ENCODE measurements at places on chromosomes 1 and 21.

- no peak for DNase-seq
Measured at GRCh38 chr1:41401899-41402298, 40.7 kb downstream of the FOXO6 start.

GRCh38 chr1:175881246-175881976 lies 138.0 kb upstream of the TNR start:
- no peak for DNase-seq

- no peak for DNase-seq
Measured at GRCh38 chr1:19397217-19397945, 85.3 kb downstream of the SLC66A1 start.

GRCh38 chr21:43882952-43883545 lies 18.0 kb downstream of the AGPAT3 start:
- no peak for DNase-seq

GRCh38 chr1:186059752-186060151 lies 315.3 kb downstream of the TPR start:
- DNase-seq = no peak

DNA sequence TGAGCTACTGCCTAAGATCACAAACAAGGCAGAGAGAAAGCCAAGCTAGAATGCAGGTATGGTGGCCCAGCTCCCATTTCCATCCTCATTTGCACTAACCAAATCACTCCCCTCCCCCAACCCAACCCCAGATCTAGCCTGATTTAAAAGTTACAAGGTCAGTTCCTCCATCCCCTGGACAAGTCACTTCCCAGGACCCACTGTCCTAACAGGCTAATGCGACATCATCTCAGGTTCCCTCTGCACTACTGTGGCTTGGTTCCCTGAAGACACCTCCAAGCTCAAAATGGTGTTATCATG lies 2.4 kb downstream of the F11R start:
- no peak for DNase-seq

- no peak for DNase-seq
Measured at GRCh38 chr1:202628646-202629215, 81.5 kb downstream of the SYT2 start.

- no peak for DNase-seq
Measured at GRCh38 chr1:27011058-27011764, 1.4 kb downstream of the TENT5B start.

GRCh38 chr1:197096137-197096536 lies 29.1 kb upstream of the F13B start:
- no peak for DNase-seq

DNA sequence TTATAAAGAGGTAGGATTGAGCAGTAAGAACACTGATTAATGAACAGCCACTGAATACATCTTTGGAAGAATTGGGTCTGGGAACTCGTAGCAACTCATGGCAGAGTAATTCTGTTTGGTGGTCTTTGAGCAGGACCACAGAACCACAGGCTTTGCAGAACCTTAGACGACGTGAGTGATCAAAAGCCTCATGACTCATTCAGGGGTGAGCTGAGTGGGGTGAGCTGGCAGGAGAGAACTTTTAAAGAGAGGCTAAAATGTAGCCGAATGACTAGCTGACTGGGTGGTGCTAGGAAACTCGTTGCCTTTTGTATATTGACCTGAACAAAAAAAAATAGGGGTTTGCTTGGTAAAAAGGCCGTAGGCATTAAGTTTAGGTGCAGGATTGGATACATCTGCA lies 313.8 kb downstream of the TGFB2 start:
- DNase-seq = no peak

DNA sequence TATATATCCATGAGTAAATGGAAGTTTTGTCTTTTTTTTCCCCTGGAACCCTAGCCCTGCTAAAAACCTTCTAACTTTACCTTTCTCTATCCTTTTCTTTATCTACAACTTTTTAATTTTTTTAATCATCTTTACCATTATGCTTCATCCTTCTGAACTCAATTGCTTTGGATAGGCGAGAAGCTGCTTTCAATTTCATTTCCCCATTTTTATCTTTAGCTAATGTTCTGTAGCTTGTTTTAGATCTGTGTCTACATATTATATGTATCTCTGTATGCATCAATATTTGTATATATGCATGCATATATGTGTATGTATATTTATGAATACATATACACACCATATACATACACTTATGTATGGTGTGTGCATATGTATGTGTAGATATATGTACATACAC lies 57.4 kb downstream of the PTPRC start:
- no peak for DNase-seq

- no peak for DNase-seq
Measured at GRCh38 chr1:218755128-218755527, 410.0 kb downstream of the TGFB2 start.

DNA sequence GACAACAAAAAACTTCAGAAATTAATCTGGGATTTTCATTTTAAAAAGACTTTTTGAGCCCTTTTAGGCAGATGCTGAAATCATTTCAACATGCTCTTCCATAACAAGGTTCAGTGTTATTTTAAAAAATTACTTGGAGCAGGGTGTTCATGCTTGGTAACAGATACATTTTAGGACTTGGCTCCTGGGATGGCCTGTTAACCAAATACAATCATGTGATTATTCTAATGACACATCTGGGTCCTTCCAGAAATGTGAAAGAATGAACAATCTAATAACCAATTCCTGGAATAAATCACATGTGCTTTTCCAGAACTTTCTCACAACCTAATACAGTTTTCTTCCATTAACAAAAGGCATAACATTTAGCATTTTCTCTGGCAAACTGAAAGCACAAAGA lies 379.8 kb upstream of the RUNX1 start:
- no peak for DNase-seq

DNA sequence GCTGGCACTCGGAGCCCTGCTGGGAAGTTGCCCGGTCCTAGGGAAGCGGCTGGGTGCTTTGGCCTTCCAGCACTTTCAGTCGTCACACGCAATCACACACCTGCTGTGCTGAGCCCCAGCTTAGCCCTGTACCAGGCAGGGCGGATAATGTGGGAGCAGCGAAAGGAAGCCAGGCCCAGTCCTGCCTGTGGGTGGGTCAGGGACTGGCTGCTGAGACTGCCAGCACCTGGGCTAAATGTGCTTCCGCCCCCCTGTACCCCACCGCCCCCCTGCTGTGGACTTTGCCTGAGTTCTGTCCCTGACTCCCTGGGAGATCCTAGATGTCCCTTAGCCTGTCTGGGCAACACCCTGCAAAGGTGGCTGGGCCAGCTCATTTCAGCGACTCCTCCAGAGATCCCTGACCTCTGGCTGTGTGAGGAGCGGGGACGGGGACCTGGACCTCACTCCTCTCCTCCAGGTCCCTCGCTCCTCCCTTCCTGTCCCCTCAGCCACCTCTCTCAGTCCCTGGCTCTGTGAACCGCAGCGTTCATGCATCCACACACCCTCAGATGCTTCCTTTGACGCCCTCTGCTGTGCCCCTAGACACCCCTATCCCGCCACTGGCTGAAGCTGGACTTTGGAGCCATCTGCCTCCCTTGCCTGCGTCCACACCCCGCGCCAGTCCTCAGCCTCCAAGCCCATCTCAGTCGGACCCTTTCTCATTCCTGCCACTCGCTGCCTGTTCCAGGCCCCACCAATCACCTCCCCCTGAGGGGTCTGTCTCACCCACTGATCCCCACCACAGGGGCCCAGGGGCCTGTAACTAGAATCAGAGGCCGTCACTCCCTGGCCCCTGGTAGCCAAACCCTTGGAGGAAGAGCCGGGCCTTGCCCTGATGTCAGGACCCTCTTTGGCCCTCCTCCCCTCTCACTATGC lies 1.4 kb downstream of the MMEL1 start:
- no peak for DNase-seq

- no peak for DNase-seq
Measured at GRCh38 chr1:173530795-173531693, 53.9 kb downstream of the PRDX6 start.

DNA sequence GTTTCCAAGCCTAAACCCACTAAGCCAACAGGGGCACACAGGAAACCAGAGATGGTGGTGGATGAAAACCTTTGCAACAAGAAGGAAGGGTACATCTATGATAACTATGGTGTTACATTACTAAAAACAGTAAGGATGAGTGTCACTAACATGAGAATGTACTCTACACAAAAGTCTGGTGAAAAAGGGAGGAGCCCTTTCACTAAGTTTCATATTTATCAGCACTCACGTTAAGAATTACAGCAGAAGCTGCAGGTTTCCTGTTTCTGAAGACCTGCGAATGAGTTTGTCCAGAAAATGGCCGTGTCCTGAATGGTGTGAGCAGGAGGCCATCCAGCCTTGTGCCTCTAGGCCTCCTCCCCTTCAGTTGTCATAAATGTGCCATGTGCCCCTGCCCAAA lies 17.8 kb downstream of the ABCG1 start:
- peak; percentile 35 for DNase-seq

GRCh38 chr1:87131809-87132283 lies 196.8 kb upstream of the LMO4 start:
- peak; percentile 70 for DNase-seq

DNA sequence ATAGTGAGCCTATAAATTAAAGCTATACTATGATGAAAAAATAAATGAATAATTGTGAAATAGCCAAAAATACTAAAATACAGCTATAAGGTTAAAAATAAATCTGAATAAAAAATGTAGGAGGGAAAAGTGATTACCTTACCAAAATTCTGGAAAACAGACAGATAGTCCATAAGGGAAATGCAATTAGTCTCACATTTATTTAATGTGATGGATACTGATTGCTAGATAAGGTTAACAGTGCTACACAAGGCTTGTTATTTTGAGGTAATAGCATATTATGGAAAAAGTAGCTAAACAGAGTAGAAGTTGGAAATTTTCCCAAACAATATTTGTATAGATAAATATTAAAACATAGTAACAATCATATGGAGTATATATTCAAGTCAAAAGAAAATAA lies 413.0 kb downstream of the NEGR1 start:
- no peak for DNase-seq

GRCh38 chr21:26887251-26887650 lies 42.0 kb upstream of the ADAMTS1 start:
- no peak for DNase-seq

GRCh38 chr1:181104790-181105133 lies 16.3 kb downstream of the IER5 start:
- peak; percentile 58 for DNase-seq

- no peak for DNase-seq
Measured at GRCh38 chr1:231020139-231020601, 19.9 kb downstream of the FAM89A start.

DNA sequence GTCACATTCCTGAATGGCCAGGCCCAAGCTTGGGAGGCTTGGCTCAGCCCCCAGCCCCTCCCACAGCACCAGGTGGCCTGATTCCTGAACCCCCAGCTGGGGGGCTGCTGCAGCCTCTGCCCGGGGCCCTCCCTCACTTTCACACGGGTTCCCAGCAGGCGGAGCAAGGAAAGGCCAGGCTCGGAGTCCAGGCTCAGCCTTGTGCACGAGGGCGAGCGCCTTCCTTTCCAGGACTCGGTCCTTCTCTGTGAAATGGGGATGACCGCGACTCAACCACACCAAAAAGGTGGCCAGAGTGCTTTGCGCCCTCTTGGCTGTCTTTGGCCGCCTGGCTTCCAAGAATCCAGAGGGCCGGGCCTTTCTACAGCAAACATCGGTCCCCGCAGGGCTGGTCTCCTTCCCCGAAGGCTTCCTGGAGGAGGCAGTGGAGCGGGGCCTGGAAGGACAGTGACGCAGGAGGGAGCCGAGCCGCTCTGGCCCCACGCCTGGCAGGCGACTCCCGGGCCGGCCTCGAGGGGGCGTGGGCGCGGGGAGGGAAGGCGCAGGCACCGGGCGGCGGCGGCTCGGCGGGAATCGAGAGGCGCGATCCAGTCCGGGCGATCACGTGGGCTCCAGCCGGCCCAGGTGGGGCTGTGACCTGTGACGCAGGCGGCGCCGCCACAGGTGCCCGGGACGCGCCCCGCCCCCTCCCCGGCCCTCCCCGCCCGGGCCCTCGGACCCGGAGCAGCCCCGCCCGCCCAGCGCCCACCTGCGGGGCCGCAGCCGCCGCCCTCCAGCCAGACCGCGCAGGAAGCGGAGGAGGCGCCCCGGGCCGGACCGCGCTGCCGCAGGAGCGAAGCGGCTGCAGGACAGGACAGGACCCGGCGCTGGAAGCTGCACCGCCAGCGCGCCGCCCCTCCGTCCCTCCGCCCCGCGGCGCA lies at the start of gene ARHGEF16:
ARHGEF16 (plus strand) TSS at position 775 of the 920 bp plus-strand sequence. CDS start 8,420 bp downstream, outside the sequence.
- DNase-seq = peak; percentile 38

- DNase-seq = no peak
Measured at GRCh38 chr1:236543065-236543669, 19.4 kb downstream of the LGALS8 start.

DNA sequence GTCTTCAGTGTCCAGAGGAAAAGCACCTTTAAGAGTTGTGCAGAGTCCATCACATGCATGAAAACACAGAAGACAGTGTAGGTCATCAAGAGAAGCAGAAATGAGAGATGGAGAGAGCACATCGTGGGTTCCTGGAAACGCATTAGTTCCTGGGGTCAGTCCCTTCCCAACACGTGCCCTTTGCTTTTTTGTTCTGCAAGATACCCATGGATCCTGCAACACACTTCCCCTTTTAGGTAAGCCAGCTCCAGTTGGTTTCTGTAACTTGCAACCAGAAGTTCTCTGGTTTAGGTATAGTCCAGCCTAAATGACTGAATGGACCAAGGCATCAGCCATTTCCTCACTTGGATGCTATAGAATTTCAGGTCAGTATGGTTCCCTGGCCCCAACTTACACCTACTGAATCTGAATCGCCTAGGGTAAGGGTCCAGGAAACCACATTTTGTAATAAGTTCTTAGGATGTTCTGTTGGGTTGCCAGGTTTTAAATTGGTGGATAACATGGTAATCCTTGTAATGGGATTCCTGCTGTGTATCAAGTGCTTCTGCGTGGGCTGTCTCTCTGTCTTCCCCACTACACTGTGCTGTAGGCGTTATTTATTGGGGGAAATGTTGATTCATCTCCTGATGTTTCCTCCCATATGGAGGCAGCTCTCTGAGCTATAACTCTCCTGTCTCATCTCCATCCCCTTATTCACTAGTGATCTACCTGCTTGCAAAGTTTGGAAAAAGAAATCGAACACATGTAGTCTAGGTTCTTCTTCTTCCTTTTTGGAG lies 230.6 kb downstream of the TNR start:
- DNase-seq = no peak

GRCh38 chr1:11980676-11980972 lies 380 bp downstream of the MFN2 start:
- DNase-seq = peak; percentile 24

DNA sequence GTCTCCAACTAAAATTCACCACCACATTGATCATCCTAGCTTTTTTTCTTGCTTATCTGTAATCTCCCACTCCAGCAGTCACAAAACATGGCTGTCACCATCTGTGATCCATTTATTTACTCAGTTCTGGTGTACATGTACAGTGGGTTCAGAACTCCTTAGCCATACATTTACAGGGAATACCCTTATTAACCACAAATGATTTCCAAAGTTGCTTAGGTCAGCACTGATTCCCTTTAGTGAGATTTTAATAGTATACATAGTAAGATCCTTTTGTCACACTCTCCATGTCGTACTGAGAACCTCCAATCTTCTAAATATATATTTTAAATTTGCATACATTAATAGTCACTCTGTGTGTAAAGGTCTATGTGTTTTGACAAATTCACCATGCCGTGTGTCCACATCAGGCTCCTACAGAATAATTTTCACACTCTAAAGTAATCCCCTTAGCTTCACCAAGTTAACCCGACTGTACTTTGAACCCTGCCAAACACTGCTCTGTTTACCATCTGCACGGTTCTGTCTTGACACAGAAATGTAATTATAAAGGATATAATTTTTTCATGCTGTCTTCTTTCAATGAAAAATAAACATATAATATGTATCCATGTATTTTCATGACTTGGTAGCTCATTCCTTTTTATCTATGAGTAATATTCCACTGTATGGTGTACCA lies 473.6 kb upstream of the ZP4 start:
- DNase-seq = no peak

GRCh38 chr1:3564921-3565831 lies 46.1 kb downstream of the MEGF6 start:
- peak; percentile 34 for DNase-seq

GRCh38 chr1:77036560-77036959 lies 169.3 kb downstream of the ST6GALNAC5 start:
- no peak for DNase-seq

Measured in CD4-positive, alpha-beta T cell treated with Interleukin-10 for 1 hour (primary cell).